ENCODE measurements at places on chromosomes 6 and 20.

GRCh38 chr6:20467437-20467836 lies 65.8 kb downstream of the E2F3 start:
- DNase-seq, result no peak

- no peak for DNase-seq
Measured at GRCh38 chr20:4905613-4906012, 95.7 kb downstream of the SLC23A2 start.

DNA sequence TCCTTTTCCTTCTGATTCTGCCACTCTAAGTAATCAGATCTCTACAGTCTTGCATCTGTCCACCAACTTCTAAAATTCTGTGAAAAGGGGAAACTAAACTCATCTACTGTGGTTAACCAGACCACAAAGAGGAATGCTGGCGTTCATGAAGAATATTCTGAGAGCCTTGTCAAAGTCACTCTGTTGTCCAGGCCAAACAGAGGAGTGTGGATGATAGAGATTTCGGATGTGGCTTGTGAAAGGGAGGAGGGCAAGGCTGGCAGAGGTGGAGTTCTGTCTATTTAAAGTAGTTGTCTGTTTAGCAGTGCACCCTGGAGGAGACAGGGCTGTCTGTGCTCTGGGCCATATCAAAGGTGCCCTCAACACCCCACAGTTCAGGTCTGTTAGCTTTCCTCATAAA lies 33.9 kb downstream of the CCN2 start:
- DNase-seq, result no peak

- no peak for DNase-seq
Measured at GRCh38 chr6:39794231-39794630, 2.1 kb downstream of the DAAM2 start.

- no peak for DNase-seq
Measured at GRCh38 chr20:10507052-10507451, 71.9 kb downstream of the SLX4IP start.

GRCh38 chr6:42727087-42727611 lies 4.8 kb upstream of the PRPH2 start:
- DNase-seq, result peak; percentile 6

- DNase-seq, result no peak
Measured at GRCh38 chr6:15885624-15886023, 222.8 kb upstream of the DTNBP1 start.

DNA sequence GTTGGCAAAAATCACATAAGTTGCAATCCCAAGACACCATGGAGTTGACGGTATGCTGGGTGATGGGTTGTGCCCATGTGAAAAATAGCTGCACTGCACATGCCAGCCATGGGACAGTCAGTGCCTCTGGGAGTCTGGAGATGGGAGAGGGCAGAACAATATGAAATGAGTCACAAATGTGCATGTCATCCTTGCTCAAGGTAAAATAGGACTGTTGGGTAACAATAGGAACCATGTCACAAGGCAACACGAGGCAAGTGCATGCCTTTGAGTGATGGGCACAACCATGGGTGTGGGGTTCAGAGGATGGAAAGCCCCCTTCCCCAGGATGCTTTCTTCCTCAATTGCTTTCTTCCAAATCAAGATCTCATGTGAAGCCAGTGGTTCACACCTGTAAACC lies 70.5 kb upstream of the PIM1 start:
- no peak for DNase-seq

DNA sequence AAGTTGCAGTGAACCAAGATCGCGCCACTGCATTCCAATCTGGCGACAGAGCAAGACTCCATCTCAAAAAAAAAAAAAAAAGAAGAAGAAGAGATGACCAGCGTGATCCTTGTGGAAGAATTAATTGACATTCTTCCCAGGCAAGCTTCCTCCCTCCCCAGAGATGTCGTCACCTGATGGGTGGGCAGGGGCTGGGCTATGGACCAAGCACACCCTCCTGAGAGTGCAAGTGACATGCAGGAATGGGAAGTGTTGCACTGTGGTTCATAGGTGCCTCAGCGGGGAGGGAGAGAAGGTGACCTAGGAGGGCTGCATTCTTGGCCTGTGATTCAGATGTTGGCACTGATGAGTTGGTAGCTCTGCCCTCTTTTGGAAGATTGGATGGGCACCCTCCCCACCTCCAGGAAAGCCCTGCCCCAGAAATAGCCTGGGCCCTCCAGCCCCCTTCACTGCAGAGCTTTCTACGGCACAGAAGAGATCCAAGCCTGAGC lies 37.8 kb downstream of the TAF8 start:
- no peak for DNase-seq

DNA sequence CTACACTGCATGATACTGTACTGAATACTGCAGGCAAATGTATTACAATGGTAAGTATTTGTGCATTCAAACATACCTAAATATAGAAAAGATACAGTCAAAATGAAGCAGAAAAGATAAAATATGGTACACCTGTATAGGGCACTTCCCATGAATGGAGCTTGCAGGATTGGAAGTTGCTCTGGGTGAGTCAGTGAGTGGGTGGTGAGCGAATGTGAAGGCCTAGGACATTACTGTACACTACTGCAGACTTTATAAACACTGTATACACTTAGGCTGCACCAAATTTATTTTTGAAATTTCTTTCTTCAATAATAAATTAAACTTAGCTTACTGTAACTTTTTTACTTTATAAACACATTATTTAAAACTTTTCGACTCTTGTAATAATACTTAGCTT lies 213.1 kb downstream of the ATXN1 start:
- DNase-seq, result no peak

- no peak for DNase-seq
Measured at GRCh38 chr6:3202999-3203696, 24.3 kb downstream of the TUBB2B start.

DNA sequence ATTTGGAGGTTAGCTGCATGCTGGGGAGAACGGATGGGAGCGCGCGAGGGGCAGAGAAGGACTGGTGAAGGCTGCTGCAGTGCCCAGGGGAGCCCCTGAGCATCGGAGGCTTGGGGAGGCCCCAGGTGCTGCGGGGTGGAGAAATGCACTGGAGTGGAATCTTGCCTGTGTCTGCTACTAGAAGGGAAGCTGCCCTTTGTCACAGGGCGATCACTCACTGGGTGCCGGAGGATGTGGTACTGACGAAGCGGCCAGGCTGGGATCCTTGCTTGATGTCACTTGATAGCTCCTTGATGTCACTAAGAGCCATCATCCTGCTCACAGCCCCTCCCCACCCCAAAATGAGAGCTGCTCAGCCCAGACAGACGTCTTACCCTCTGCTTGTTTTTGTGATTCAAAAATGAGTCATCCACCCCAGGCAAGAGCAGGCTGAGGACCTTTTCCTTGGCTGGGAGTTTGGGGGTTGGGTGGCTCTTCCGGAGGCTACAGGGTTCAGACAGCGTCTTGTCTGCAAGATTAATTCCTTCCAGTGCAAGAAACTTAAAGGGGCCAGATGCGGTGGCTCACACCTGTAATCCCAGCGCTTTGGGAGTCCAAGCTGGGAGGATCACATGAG lies 62.6 kb upstream of the PMEPA1 start:
- DNase-seq, result peak; percentile 9

DNA sequence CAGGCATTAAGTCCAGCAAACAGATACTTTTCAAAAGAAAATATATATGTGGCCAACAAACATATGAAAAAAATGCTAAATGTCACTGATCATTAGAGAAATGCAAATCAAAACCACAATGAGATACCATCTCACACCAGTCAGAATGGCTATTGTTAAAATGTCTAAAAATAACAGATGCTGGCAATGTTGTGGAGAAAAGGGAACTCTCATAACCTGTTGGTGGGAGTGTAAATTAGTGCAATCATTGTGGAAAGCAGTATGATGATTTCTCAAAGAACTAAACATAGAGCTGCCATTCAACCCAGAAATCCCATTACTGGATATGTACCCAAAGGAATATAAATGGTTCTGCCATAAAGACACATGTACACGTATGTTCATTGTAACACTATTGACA lies 20.6 kb downstream of the KCNQ5 start:
- no peak for DNase-seq

GRCh38 chr6:36128073-36128472 lies 2.2 kb upstream of the MAPK13 start:
- no peak for DNase-seq

DNA sequence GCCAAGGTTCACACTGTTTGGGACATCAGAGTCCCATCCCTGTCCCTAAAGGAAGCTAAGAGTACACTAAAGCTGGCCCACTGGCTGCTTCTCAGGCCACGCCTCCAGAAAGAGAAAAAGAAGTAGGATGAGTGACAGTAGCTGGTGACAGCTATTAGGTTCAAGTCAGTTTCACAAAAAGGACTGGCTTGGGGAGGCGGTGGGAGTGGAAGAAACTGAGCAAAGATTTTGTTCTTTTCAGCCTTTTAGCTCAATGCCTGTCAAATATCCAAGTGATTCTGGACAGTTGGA lies 374.7 kb downstream of the ZFAND3 start:
- DNase-seq, result no peak

GRCh38 chr6:46963626-46964025 lies 41.9 kb upstream of the ADGRF5 start:
- DNase-seq, result no peak

- no peak for DNase-seq
Measured at GRCh38 chr6:158771399-158772152, 47.6 kb downstream of the EZR start.

DNA sequence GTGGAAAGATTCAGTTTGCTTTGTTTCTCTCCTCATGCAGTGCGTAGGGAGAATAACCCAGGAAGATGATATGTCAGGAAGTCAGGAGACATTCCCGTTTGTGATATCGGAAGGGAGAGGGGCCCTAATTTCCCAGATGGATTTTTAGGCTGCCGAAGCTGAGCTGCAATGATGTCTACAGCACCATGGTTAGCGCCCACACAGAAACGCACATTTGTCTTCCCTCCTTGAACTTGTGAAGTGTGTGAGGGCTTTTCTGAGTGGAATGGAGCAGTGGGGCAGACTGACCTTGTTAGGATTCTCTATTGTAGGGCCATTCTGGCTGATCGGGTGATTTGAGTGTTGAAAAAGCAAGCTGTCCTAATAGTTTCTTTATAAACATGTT lies 191.3 kb upstream of the ARG1 start:
- no peak for DNase-seq

DNA sequence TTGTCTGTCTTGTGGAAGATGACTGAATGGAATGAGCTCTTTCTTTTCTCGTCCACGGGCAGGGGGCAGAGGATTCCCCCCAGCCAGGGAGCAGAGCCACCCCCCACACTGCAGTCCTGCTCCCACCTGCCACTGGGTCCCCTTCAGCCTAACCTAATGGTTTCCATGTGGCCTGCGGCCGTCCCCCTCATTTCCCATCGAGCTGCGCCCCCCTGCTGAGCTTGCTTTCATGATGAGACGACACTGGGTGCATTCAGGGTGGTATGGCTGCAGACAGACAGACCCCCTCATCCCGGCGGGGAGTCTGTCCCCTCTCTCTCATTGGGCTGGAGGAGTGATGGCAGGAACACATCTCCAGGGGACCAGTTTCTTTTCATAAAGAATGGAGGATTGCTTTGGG lies 140.8 kb downstream of the DTNBP1 start:
- no peak for DNase-seq

DNA sequence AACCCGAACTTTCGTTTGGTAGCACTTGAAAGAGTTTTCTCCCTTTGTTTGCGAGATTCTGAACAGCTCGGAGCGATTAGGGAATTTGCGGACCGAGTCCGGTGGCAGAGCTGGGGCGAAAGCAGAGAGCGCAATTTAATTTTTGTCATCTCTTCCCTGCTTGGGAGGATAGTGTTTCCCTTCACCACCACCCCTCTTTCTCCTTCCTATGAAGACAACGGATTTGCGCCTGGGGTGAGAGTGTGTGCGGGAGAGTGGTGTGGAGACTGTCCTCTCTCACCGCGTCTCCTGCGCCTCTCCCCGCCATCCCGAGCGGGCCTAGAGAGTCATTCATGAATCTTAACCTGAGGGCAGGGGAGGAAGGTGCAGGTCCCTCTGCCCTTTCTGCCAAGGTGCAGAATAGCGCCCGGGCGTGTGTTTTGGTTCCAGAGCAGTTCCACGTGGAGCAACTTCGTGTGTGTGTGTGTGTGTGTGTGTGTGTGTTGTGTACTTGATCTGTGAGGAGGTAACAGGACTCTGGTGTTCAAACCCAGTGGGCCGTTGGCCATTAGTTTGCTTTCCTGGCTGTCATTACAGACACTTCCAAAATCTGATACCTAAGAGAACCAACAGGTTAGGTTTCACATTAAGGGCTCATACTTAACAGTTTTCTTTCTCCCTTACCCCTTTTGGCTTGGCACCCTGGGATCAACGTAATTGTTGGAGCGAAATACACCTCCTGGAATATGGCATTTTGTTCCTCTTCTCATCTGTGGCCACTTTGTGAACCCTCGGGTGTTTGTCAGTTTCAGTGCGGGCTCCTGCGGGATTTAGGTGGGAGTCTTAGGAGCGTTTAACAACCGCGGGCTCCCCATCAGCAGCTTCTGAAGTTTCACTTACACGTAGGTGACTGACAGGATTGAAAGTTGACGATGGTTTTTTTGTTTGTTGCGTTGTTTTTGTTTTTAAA lies 1.8 kb downstream of the EYA4 start:
- no peak for DNase-seq

DNA sequence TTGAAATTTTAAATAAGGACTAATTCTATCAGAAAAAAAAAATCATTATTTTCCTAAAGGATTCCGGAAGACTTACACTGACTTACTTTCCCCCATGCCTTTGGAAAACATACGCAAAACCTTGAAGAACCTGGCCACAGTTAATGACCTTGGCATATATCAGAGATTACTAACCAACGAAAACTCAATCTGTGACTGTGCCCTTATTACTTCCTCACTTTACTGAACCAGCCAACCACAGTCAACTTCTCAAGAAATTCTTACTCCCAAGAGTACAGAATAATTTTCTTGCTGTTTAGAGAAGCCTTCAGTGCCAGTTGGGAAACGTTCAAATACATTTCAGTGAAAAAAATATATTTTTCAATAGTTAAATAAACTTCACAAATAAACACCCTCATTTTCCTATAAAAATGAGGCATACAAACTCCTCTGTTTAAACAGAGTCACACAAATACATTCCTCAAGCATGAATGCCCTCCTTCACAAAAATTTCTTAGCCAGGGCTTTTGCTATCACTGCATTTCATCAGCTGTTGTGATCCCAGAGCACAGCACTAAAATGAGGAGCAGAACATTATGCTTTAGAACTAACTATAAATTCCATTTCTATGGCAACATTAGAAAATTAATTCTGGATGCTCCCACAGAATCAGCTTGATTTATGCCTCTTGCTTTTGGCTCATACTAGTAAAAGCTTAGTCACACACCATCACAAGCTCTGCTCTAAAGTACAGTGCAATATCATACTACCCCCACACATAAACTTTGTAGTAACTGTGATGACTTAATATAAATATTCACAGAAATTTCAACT lies 117.6 kb downstream of the DST start:
- no peak for DNase-seq

DNA sequence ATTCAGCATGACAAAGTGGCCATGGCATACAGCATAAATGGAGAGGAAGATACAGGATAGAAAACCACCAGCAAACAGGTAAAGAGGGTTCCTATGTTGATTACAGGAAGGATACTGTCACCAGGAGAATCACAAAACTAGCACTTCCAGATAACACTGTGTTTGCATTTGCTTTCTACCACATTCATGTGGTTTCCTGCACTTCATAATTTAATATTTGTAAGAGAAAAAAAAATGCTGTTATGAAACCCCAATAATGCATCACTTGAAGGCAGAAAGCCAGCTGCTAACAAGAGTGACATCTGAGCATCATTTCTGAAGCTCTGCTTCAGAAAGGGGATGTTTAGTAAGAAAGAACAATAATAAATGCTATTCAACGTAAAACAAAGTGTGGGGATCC lies 106.6 kb downstream of the ATXN1 start:
- DNase-seq, result no peak

GRCh38 chr6:12392490-12392889 lies 102.3 kb downstream of the EDN1 start:
- DNase-seq, result no peak

- DNase-seq, result no peak
Measured at GRCh38 chr6:35876902-35877301, 44.0 kb downstream of the SRPK1 start.

Data from stimulated activated CD4-positive, alpha-beta T cell treated with anti-CD3 and anti-CD28 coated beads, Interleukin-4, amount 100 ng/mL, for 24 hours (primary cell).